ENCODE measurements at places on chromosomes 7 and 10. TPM values are rescaled to one million over a fixed set of nuclear protein-coding genes. Genes with fewer than 3 reads are reported as not detected.

The MRC1 gene
- total RNA-seq: 2.0 TPM

The CTAGE4 gene
- 0.25 TPM for total RNA-seq

The SORCS3 gene
- 9.8 TPM for total RNA-seq

The SAMD9 gene
- total RNA-seq: 1.5 TPM

The NRP1 gene
- 76.5 TPM for total RNA-seq

All from temporal lobe (tissue), 4 donors.